HuH-7 (cell line): ENCODE measurements at places on chromosomes 12 and 14.

GRCh38 chr14:44168566-44168965 lies 338.5 kb downstream of the FSCB start:
- DNase-seq: no peak

DNA sequence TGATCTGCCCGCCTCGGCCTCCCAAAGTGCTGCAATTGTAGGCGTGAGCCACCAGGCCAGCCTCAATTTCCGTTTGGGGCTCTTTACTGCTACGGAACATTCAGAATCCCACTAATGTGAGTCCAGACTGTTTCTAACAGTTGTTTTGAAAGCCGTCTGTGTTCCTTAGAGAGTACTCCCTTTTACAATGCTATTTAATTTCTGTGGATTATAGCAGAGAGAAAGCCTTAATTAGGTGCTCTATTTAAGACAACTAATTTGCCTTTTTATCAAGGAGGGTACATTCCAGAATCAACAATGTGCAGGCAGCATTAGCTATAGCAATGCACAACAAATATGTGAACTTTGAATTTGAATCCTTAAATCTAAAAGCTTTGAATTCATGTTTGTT lies 2.8 kb upstream of the SAV1 start:
- no peak for DNase-seq

GRCh38 chr12:39780913-39781446 lies 161.4 kb upstream of the ABCD2 start:
- no peak for DNase-seq

- no peak for DNase-seq
Measured at GRCh38 chr12:12807970-12808702, 5.0 kb upstream of the DDX47 start.

- no peak for DNase-seq
Measured at GRCh38 chr12:95054206-95054605, 19.2 kb downstream of the NR2C1 start.
